Activated CD4-positive, alpha-beta T cell treated with anti-CD3 and anti-CD28 coated beads, Interleukin-2, amount 50 U/mL, for 24 hours (primary cell): ENCODE measurements at places on chromosomes 2 and 18.

DNA sequence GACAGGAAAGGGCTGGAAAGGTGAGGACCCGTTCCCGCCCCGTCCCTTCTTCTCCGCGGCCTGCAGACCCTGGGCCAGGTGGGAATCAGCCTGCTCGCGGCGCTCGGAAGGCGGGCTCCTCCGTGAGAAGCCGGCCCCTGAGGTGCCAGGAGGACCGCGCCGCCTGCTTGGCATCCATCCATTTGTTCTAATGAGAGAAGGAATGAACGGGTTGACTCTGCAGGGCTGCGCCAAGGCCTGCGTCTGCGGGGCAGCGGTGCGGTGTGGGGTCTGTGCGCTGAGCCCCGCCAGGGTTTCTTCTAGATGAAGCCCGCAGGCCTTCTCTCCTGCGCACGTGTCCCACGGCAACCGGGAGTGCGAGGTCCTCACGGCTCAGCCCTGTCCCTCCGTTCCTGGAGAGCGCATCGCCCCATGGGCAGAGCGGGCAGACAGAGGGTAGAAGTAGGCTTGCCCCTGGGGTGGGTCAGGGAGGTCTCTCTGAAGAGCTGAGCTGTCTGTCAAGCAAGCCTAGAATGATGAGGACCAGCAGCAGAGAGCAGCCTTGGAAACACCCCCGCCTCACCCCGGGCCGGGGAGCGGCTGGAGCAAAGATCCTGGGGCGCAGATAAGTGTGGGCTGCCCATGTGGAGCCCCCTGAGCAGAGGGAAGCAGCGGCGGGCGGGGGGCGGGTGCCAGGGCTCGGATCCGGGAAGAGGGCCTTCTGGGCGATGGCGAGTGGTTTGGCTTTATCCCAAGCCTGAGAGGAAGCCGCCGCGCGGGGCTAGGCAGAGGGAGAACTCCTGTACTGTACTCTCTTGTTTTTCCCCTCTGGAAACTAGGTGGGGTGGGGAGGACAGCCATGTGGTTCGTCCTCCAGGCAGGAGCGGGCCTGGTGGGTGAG is 27.9 kb upstream of the HS6ST1 start:
- DNase-seq = no peak

DNA sequence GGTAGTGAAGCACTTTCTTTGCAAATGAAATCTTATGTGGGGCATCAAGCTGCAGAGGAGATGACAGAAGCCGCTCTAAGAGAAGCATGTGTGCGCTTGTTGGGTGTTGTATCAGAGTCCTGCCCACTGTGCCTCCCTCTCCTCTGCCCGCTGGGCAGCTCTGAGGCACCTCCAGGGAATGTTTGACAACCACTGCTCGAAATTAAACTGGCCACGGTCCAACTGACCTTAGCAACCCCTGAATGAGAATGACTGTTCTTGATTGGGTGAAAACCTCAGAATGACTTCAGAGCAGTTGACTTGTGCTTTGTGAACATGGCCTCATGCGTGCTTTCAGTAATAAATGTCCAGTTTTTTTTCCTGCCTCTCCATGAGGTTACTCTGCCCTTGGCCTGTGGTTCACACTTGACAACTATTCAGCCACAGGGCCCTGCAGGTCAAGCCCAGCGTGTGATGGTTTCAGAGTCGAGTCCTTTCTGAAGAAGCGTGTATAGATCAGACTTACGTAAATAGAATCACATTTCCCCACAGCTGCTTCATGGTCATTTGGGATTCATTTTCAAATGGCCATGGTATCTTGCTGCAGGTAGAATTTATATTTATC is 94.9 kb downstream of the SLC4A3 start:
- DNase-seq = no peak

DNA sequence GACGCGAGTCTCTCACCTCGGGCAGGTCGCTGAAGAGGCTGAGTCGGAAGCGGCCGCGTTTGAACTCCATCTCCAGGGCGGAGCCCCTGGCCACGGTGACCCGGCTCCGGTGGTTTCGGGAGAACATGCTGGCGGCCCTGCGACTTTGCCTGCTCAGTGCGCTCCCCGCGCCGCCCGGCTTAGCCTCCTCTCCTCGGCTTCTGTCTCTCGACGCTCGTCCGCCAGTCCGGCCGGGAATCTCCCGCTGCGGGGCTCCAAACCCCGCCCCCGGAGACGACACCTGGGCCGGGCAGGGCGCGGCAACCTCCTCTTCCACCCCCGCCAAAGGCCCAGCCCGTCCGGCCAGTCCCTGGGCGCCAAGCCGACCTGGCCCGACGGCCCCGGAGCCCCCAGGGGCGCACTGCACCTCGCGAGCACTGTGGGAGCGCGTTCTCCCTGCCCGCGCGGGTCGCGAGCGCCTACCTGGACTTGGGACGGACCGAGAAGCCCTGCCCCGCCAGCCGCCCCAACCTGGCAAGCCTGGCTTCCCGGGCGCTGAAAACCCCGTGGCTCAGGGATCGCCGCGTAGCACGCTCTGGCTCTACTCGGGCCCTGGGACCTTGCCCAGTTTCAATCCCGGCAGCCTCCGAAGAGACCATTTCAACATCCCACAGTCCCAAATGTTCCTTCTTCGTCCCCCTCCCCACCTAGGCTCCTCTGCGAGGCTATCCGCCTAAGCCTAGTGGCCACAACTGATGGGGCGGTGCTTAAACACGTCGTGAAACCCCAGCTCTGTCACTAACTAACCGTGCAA is at the start of gene RTKN:
Gene RTKN, minus strand, starts transcription at position 248 of the 793 bp plus-strand sequence. Its CDS starts 121 bp downstream, at position 127.
- DNase-seq = no peak

GRCh38 chr2:172087207-172087779 is 2.0 kb downstream of the DLX1 start:
- no peak for DNase-seq

GRCh38 chr2:103961862-103962261 is 892.1 kb upstream of the POU3F3 start:
- DNase-seq = no peak

DNA sequence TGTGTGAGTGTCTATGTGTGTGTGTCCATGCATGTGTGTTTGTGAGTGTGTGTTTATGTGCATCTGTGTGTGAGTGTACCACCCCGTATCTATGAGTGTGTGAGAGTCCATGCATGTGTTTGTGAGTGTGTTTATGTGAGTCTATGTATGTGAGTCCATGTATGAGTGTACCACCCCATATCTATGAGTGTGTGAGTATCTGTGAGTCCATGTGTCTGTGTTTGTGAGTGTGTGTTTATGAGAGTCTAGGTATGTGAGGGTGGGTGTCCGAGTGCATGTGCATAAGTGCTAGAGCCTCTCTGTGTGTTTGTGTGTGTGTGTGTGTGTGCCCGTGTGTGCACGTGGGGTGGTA is 86.0 kb upstream of the ATG16L1 start:
- DNase-seq = no peak

- no peak for DNase-seq
Measured at GRCh38 chr18:30676053-30676480, 366.5 kb downstream of the DSC3 start.

GRCh38 chr18:77567205-77567604 is 317.6 kb downstream of the GALR1 start:
- DNase-seq = no peak

- DNase-seq = no peak
Measured at GRCh38 chr2:23660237-23660636, 266.7 kb downstream of the ATAD2B start.

- DNase-seq = no peak
Measured at GRCh38 chr18:59492756-59493421, 133.8 kb upstream of the LMAN1 start.

GRCh38 chr2:215651412-215651811 is 215.5 kb upstream of the FN1 start:
- DNase-seq = no peak
